ENCODE measurements at places on chromosomes 6 and 20.

DNA sequence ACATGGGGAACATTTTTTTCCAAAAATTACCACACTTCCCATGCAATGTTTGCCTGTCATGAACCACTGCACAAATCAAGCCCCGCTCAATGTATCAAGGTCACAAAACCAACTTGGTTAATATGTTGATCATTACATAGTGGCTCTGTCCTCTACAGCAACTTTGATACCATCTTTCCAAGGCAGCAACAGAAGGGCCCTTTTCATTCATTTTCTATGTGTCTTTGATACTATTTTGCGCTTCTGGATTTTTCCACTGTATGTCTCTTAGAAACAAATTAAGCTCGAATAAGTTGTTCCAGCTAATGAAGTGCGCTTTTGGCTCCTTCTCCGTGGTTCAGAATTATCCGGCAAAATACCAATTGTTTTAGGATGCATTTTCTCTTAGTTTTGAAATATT is 1.5 kb downstream of the ZHX3 start:
- no peak for DNase-seq

DNA sequence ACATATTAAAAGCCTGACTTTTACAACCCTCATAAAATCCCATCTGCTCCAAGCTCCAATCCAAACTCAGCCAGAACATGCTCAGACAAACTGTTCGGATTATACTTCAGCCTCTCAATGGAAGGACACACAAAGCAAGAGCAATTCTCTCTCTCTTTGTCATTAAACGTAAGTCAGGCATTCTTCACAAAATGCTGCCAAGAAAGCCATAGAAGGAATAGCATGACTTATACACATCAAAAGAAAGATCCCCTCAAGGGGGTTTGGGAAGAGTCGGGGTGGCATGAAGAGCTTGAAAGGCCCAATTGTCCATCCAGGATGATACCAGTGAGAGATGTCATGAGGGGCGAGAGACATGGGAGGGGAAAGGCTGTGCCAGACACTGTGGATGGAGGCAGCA is 268.9 kb downstream of the PREX1 start:
- DNase-seq = no peak

DNA sequence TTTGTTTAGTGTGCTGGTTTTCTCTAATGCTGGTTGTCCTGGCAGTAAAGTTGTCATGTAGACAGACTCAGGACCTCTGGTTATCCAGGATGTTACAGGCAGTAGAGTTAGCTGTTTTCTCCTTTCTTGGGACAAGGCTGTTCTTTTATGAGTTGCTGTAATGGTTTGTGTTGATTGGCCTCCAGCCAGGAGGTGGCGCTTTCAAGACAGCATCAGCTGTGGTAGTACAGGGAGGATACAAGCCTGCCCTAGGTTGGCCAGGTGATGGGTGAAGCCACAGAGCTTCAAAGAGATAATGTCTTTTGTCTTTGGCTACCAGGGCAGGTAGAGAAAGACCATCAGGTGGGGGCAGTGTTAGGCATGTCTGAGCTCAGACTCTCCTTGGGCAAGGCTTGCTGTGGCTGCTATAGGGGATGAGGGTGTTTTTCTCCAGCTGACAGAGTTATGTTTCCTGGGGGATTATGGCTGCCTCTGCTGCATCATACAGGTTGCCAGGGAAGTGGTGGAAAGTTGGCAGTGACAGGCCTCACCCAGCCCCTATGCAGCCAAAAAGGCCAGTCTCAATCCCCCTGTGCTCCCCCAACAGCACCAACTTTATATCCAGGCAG is 127.2 kb upstream of the TAB2 start:
- no peak for DNase-seq

- DNase-seq = no peak
These were observed 12.2 kb upstream of the VNN1 start for GRCh38 chr6:132725947-132726607.

DNA sequence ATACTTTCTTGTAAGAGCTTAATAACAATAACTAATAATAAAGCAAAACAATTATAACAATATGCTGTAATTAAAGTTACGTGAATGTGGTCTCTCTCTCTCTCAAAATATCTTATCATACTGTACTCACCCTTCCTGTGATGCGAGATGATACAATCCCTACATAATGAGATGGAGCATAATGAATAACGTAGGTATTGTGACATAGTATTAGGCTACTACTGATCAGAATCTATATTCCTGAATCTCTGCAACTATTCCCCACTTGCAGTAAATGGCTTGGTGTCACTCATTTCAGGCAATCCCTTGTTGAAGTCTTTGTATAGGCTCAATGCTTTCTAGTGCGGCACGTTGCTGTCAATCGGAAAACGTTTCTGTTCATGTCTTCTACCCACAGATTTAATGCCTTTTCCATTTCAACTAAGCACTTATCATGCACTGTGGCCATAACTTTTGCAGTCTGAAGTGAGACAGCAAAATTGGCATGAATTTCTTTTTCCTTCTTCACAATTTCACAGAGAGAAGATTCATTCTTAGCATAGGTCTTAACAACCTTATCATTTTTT is 32.3 kb downstream of the MOXD1 start:
- no peak for DNase-seq

DNA sequence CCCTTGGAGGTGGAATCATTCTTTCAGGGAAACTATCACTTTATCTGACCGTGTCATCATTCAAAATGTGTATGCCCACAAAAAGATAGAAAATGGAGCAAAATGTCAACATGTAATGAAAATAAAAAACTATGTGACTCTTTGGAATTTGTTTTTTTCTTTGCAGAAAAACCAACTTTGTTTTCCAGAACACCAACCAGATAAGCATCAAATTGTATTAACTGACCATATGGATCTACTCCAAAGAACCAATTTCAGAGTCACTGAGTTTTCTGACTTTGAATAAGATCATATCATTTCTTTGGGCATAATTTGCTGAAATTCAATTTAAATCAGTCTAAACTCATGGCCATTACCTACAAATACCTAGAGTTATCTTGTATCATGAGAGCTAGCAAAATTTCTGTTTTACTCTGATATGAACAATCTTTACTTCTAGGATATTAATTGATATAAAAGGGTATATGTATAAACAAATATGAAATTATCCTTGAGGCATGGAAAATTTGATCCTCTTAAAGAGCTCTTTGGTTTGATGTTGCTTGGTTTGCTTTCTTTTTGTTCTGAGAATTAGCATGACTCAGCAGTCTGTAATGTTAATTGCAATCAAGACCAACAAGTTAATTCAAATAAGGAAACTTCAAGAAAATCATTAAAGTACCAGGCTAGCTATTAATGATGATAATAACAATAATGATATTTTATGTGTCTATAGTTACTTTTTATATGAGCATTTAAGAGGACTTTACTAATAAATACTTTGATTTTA is 444.4 kb upstream of the MARCKS start:
- no peak for DNase-seq

DNA sequence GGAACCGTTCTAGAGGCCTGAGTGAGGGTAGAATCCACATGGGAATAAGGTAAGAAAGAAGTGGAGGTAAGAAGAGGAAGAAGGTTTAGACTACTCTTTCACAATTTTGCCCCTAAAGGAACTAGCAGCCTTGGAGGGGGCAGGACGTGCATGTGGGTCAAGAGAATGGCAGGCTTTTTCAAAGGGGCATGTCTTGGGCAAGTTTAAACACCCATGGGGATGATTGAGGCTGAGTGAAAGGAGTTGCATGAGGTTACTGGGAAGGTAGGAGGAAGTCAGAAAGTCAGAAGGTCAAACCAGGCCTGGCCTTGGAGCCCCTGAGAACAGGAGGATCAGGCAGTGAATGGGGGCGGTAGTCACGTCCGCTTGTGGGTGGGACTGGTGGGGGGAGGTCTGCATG is 10.2 kb downstream of the ADA start:
- no peak for DNase-seq

- DNase-seq = no peak
These were observed 624.5 kb downstream of the PKHD1 start for GRCh38 chr6:51462896-51463295.

DNA sequence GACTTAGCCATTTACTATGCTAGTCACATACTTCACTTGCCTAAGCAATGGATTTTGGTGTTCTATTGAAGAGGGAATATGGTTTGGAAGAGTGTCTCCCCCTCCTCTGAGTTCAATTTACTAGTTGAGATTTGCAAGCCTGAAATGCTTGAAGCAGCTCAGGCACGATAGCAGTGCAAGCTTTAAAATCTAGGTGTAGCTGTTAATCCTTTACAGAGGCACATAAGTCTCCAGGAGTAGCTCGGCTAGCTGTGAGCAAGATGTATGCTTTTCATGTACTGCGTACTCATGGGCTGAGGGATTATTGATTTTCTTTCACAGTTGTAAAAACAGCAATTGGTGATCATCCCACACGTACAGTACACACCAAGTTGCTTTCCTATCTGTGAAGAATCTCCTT is 726 bp downstream of the FLRT3 start:
- DNase-seq = peak; percentile 2

GRCh38 chr6:149261364-149262040 is 56.0 kb upstream of the TAB2 start:
- DNase-seq = no peak

Data from HS-5 (cell line).